ENCODE measurements at places on chromosomes 12 and 14.

DNA sequence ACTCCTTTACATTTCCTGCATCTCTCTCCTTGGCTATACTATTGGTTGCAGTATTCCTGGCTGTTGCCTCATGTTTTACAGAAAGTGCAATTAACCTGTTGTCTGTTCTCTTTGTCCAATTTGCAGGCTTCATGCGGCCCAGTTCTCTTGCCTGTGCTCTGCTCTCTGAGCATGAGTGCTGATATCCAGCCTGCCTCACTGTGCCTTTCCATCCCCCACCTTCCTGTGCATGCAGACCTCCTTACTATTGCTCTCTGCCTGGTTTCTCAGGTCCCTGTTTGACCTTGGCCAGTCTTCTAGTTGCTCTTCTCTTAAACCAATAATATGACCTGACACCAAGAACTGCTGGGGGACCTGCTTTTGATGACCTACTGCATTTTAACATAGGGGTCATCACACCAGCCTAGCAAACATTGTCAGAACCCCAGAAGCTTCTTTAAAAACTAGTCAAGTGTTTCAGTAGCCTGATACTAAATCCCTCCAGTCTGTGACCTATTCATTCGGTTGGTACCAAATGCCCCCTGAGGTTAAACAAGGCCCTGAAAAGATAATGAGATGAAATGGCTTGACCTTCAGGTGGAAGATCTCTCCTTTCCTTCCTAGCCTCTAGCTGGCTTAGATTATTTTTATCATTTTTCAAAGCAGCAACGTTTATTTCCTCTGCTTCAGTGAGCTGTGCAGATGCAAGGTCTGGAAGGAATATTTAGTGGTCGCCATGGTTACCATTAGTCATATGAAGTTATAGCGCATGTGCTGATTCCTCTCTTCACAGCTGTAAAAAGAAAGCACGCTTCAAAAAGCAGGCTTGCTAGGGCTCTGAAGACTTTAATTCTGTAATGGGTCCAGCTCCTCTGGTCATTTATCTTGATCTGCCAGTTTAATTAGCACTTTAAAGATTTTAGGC lies 216.5 kb downstream of the PHLDA1 start:
- peak; percentile 92 for DNase-seq

DNA sequence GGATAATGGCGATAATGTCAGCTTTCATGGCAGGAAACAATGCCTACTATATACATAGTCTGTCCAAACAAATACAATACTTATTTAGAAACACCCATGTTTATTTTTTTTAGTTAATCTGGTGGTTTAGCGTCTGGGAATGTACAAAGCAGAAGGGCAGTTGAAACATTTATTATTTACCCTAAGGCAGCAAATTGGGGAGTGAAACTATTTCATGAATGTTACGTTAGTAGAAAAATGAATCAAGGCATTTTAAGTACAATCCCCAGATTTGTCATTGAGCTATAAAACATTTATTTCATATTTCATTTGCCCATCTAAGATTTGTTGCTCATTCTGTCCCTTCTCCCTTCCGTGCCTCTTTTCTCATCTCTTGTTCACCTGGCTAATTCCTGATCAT lies 87.1 kb upstream of the ATF1 start:
- DNase-seq: peak; percentile 32

GRCh38 chr12:25034676-25035075 lies 85.8 kb upstream of the BCAT1 start:
- peak; percentile 17 for DNase-seq

- no peak for DNase-seq
These were observed 283 bp downstream of the VIPAS39 start for GRCh38 chr14:77457115-77457521.

DNA sequence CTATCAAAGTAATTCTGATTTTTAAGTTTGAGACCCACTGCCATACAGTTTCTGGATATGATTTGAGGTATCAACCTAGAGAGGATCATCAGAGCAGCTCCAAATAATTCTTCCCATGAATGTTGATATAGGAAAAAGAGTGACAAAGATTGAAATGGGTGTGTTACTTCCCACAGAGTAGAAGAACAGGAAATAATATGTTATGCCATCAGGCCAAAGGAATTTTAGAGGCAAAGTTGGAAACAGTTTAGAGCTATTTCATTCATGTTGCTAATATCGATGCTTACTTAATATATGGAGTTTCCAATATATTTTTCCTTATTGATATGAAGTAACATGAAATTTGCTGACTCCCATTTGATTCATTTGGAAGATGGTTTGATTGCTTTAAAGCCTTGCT lies 8.9 kb upstream of the MSRB3 start:
- peak; percentile 49 for DNase-seq

DNA sequence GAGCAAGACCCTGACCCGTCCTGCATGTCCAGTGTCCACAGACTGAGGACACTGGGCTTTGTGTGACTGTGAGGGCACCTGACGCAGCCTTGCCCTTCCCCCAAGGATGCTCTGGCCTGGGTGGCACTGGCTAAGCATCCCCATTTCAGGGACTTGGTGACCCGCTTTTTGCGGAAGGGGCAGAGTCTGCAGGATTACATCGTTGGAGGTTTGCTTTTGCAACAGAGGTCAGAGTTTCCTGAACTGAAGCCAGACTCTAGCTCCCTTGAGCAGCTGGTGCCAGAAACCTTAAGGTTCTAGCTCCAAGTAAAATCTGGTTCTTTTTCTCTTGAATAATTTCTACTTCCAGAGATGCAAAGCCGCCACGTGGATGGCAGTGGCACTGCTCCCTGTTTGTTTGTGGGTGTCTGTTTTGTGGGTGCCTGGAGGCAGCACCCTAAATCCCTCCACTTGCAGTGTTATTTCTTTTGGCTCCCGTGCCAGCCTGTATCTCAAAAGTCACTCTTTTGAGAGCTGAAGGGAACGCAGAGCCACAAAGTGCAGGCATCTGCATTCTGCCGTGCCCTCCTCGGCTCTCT lies 184.7 kb downstream of the TSPAN9 start:
- no peak for DNase-seq

- peak; percentile 64 for DNase-seq
These were observed 31.1 kb downstream of the ALDH1L2 start for GRCh38 chr12:105053116-105053572.

GRCh38 chr14:20659336-20659735 lies 17.8 kb upstream of the OR6S1 start:
- DNase-seq: no peak

DNA sequence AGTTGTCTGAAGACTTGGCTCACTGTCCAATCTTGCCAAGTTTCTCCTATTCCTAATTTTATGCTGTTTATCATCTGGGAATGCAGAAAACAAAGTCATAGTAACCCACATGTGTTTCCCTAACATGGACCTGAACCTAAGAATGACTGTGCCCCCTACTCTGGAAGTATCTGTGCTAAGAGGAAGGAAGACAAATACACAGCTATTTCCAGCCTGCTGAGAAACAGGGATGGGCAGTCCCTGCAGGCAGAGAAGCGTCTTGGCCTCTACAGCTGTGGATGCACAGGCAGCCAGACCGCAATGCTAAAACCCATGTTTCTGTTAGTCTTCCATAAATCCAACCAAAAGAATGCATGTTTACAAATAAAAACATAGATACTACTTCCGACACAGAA lies 56.2 kb downstream of the DUSP16 start:
- DNase-seq: peak; percentile 38

DNA sequence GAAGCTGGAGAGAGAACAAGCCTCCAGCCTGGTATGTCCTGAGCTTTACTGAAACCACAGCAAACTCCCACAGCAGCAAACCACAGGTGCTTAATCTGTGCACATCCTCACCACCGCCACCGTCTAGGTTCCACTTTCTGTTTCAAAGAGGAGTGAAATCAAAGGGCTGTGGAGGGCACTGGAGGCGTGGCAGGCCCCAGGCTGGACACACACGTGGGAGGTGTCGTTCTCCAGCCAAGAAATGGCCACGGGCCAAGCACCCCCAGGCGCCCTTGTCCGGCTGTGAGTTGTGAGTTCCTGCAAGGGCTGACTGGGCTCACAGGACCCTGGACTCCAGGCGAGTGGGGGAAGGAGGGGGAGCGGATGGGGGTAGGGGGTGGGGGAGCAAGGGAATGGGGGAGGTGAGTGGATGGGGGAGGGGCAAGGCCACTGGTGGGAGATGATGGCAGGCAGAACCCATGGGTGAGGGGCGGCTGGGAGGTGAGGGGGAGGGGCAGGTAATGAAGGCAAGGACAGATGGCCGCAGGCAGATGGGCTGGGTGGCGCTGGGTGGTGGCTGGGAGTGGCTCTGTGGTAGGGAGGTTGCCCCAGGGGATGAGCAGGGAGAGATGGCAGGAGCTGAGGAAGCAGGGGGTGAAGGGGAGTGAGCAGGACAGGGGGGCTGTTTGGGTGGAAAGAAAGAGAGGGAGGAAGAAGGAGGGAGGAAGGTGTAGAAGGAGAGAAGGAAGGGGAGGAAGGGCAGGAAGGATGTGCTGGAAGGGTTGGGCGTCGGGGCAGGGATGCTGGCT lies 86.7 kb downstream of the NCOR2 start:
- peak; percentile 44 for DNase-seq

DNA sequence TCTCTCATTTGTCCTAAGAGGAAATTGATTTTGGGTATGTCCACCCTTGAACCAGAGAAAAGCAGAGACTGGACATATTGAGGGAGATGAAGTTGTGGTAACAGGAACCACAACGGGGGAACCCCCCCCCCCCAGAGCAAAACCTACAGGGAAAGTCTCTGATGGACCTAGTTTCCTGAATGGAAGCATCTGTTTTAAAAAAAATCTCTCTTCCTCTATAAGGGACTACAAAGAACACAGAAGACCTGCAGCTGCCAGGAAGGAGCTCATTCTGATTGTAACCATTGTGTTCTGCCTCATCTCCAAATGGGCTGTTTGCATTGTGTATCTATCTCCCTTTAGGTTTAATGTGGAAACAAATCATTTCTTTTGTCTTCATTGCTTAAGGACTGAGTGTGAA lies 13.4 kb downstream of the C1S start:
- DNase-seq: no peak

DNA sequence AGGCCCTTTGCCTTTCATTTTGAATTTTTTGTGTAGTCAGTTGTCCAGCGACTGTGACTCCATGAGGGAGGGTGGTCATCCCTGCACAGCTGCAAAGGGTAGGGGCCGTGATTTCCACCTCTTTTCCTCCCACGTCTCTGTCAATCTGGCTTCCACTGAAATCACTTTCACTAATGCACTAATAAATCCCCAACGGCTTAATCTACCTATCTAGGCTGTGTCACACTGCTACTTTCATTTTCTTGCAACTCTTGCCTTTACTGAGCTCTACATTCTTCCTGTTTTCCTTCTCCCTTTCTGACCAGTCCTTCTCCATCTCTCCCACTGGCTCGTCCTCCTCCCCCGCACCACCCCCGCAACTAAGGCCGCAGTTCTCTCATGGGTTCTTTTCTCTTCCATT lies 212.3 kb upstream of the FOXN3 start:
- DNase-seq: no peak

DNA sequence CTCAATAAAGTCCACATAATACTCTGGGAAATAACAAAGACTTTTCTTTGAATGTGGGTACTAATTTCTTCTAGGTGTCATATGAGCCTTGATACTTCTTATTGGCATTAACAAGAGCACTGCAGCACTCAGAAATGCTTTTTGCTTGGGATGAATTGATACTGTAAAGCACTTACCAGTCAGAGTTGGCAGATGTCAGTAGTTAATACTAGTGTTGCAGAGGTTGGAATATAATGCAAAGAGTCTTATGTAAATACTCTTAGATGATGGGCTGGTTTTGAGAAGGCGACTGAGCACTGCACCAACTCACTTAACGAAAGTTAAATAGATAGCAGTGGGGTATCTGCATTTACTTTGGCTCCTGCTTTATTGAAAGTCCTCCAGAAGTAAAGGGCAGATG lies 25.6 kb upstream of the MBIP start:
- no peak for DNase-seq

DNA sequence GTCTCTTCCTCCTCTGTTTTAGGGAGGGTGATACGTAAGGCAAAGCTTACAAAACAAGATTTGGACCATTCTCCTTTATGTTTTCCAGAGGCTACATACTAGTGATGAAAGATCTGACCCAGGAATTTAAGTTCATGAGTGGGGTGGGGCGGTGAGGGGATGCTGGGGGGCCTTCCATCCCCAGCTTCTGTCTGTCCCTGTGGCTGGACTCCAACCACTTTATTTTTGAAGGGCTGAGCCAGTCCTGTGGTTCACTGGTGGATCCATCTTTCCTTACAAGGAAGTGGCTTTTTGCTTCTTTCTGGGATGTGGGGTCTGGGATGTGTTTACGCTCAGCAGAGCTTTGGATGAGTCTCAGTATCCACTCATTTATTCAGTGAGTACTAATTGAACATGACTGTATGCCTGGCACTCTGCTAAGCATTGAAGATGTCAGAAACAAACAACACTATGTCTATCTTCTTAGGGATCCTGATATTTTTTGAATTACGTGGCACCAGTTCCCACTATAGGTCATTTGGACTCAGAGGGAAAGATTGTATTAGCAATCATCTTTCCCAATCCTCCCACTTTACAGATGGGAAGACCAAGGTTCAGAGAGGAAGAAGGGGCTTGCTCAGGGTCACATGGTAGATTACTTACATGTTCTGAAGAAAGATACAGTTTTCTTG lies 291.8 kb upstream of the TBX3 start:
- peak; percentile 4 for DNase-seq

DNA sequence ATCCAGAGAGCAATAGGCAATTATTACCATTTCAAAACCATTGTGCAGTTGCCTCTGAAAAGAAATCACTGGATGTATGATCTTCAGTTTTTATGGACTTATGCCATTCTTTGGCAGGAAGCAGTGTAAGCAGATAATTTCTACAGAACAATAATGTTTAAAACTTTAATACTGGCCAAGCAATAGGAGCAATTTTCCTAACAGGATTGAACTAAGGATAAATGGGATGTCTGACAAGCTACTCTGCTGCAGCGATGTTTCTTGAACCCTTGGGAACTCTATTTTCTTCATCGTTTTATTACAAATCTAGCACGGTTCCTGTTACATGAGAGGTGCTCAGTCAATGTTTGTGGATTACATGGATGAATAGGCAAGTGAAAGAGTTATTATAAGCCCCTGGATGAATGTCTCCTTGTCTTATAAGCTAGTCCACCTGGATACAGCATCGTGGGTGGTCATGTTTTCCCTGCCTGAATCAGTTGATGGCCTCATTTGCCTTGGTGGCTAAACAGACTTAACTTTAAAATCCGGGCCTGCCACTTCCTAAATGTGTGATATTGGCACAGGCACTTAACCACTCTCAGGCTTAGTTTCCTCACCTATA lies 68.2 kb upstream of the MDM1 start:
- DNase-seq: no peak

- no peak for DNase-seq
These were observed 30.5 kb downstream of the APPL2 start for GRCh38 chr12:105205322-105206048.

DNA sequence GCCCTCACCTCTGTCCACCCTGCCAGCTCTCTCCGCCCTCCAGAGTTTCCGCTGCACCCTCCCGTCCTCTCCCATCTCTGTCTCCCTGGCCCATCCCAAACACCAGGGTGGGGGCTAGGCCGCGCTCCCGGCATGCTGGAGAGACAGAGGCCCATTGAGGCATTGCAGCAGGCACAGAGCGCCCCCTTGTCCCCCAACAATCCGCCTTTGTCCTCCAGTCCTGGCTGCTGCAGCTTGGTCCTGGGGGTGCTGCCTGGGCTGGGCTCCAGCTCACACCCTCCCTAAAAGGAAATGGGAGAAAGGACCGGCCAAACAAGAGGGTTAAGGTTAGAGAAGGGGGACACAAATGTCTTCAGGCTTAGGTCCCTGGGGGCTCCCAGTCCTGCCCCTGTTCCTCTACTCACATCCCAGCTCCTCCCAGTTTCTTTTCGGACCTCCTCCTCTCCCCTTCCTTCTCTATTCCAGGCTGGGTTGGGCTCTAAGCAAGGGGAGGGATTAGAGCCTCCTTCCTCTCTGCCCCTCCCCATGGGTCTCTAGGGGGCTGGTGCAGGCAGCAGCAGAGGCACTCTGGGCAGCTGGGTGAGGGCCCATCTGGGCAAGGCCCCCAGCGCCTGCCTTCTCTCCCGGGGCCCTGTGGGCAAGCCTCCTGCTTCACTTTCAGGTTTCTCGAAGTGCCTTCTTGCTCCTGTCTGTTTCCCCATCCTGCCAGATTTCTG lies at the start of gene CMTM5:
CMTM5 (plus strand) TSS at position 565 of the 716 bp plus-strand sequence. CDS start 206 bp downstream, outside the sequence.
- DNase-seq: peak; percentile 25
